ENCODE measurements at places on chromosomes 3 and 15. TPM values are rescaled to one million over a fixed set of nuclear protein-coding genes. Genes with fewer than 3 reads are reported as not detected.

The WDR72 gene
- 67.7 TPM for polyA plus RNA-seq

The TAGLN3 gene
- polyA plus RNA-seq: 2.1 TPM

The CHL1 gene
- polyA plus RNA-seq: 13.1 TPM

The CA12 gene
- polyA plus RNA-seq: 154 TPM

The DOCK3 gene
- 1.2 TPM for polyA plus RNA-seq

DNA sequence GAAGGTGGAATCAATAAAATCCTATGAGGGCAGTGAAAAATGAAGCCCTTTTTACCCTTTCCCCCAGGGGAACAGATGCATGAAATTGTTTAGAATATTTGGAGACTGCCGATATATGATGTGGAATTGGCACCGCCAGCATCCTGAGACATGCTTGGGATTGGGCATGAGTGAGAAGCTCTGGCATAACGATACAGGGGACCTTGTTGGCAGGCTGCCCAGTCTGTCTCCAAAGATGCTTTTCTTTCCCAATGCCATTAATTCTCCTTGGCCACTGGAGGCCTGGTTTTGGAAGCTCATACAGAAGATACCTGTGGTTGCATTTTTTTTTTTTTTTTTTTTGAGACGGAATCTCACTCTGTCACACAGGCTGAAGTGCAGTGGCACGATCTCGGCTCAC, 800.6 kb upstream of the LMCD1 start:
- no peak for DNase-seq

GRCh38 chr3:101725194-101725889, 928 bp downstream of the CEP97 start:
- DNase-seq: peak; percentile 27

DNA sequence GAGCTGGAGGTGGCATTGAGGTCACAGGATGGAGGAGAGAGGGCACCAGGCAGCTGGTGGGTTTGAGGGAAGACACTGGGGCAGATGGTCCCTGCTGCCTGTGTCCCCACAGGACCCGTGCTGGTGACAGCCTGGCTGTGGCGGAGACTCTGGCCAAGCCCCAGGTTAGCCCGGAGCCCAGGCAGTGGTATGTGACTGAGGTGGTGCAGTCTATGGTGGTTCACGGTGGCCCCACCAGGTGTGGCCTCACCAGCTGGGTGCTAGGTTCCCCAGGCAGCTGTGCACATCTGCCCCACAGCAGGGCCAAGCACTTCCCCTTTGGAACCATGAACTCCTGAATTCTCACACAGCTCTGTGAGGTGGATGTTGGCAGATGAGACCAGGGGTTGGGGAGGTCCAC, 15.4 kb downstream of the PLXNA1 start:
- no peak for DNase-seq

- DNase-seq: no peak
Measured at GRCh38 chr3:3170998-3171397, 8.5 kb downstream of the CRBN start.

DNA sequence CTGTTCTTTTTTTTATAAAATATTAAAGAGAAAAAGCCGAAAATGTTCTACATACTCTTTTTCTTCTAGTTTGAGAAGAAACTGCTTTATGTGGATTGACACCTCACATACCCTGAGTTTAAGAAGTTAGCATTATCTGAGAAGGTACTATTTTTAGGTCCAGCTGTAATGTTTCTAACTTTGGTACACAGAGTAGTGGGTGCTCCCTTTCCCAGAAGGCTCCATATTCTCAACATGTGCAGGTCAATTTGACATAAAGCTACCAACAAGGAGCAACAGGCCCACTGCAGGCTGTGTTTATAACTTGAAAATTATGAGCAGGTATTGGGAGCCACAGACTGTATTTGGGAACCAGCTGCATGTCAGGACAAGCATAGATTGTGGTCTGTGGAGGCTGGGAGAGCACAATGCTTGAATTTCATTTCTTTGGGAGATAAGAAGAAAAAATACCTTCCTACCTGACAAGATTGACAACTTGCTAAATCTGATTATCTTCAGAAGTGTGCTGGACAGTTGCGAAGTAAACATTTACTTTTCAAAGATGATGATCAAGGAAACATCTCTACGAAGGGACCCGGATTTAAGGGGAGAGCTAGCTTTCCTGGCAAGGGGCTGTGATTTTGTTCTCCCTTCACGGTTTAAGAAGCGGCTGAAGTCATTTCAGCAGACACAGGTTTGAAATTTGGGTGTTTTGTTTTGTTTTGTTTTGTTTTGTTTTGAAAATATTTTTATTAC, 57.2 kb downstream of the PPP2R3A start:
- no peak for DNase-seq

- DNase-seq: no peak
Measured at GRCh38 chr3:42691816-42692666, 6.7 kb downstream of the KLHL40 start.

GRCh38 chr3:14152233-14152962, 26.0 kb downstream of the XPC start:
- no peak for DNase-seq

- no peak for DNase-seq
Measured at GRCh38 chr3:60758831-60759230, 492.4 kb downstream of the FHIT start.

DNA sequence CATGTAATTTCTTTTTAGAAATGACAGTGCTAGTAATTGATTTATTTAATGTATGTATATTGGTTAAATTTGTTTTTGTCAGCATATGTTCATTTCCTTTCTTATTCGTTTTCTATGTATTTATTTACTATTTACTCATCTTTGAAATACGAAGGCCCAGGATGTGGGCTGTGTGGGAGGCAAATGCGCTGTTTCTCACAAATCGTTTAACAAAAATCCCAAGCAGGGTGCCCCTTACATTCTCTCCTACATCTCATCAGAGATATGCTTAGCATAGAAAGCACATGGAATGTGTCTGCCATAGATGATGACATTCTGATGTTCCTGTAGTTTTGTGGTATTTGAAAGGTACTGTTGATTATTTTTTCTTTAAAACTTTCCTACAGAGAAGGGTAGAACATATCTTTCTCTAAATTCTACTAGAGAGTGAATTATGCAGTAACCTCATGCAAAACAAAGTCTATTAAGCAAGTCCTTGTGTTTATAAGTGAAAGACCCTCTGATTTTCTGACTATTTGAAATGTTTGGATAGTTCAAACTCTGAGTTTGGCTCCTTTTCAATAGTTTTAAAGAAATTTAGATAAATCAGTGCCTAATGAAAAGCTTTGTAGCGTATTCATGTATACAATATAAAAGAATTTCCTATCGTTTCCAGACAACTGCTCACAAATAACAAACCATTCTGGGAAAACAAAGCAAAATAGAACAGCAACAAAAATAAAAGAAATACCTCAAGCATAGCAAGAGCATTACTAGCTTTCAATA, 111.1 kb upstream of the VGLL3 start:
- no peak for DNase-seq

DNA sequence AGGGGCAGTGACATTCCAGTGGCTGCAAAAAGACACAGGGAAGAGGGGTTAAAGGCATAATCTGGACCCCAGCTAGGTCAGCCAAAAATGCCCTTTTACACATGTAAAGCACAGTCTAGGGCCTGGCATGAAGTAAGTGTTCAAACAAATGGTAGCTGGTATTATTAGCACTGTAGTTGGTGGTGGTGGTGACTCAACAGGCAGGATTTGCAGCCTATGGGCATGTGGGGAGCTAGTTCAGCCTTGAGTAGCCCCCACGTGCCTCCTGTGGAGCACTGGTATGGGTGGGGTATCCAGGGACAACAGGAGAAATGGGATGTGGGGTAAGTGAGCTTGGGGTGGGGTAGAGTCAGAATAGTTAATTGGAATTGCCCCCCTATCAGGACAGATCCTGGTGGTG, 27.6 kb downstream of the DNASE1L3 start:
- DNase-seq: no peak

DNA sequence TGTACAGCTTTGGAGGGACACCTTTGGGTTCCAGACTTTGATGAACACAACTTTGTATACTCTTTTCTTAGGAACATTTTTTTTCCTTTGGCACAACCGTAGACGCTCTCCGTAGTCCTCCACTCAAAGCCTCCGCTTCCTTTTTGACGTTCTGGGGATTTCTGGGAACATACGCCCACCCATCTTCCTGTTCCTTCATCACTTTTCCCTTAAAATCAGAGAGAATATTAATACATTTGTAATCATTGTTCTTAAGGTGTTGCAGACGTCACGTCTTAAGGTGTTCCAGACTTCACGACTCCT, 405 bp upstream of the SPG21 start:
- no peak for DNase-seq

All from right renal cortex interstitium (tissue), 3 donors.